ENCODE measurements at places on chromosomes 4 and X.

DNA sequence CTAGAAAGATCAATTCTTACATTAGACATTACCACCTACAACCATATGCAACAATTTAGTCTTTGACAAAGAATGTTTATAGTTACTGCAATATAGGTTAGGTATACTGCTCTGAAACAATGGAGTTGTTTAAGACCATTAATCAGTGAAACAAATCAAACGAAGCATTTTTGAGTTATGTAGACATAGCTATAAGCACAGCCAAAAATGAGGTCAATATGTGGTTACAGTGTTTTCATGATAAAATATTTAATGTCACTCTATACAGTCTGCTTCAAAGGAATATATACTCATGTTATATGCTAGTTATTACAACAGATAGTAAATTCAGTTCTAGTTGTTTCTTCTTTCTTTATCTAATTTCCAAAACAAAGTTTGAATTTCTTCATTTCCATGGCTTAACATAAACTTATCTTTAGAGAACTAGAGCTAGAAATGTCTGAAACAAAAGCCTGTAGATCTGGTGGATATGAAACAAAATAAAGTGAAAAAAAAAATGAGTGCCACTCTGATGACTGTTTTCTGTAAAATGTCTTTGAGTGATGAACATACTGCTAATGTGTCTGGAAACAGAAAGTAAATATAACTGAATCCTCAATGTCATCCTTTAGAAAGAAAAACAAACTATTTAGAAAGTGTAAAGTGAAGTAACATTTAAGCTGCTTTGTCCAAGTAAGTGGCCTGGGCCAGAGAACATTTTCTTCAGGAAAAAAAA lies 809.0 kb downstream of the FAT4 start:
- no peak for DNase-seq

GRCh38 chr4:5734853-5735252 lies 23.9 kb downstream of the EVC start:
- no peak for DNase-seq

GRCh38 chr4:70739496-70740337 lies 18.0 kb downstream of the RUFY3 start:
- DNase-seq: no peak

DNA sequence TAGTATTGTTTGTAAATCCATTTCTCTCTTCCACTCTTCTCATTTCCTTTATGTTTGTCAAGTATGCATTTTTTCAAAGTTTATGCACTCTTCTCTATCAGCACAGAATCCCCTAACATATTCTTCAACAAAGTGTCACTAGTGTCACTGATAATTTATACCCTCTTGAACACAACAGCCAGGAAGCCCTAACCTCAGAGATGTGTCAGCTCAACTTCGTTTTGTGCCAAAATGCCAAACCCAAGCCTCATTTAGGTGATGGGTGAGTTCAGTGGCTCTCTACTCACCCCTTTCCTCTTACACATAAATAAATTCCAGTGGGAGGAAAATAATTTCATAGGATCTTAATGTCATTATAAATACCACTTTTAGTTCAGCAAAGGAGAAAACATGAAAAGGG lies 22.4 kb upstream of the P2RY10 start:
- DNase-seq: no peak

DNA sequence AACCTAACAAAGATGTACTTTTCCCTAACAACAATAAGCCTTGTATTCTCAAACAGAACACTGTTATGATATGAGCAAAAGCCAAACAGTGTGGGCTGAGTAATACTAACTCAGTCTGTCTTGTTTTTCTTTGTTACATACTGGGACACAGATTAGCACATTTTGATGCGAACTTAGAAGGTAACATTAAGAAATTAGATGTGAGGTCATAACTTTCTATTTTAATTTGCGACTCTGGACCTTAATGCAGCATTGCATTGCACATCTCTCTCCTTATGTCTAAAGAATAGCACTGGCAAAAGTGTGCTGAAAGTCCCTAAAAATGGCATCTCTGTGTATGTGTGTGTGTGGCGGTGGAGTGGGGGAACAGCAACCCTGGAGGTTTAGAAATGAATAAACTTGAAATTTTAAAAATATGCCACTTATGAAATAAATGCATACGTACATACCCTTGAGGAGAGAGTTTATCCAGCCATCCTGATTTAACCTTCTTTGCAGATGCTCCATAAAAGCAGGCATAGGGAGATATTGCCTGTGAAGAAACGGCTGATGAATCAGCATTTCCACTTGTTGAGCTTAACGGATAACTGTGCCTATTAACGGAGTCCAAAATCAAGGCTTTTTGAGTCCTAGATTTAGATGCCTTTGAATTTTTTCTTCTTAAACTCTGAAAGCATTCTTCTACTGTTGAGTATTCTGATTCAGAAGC lies 34.2 kb downstream of the ARAP2 start:
- DNase-seq: no peak

GRCh38 chrX:15468036-15468435 lies 25.1 kb downstream of the PIR start:
- DNase-seq: no peak

DNA sequence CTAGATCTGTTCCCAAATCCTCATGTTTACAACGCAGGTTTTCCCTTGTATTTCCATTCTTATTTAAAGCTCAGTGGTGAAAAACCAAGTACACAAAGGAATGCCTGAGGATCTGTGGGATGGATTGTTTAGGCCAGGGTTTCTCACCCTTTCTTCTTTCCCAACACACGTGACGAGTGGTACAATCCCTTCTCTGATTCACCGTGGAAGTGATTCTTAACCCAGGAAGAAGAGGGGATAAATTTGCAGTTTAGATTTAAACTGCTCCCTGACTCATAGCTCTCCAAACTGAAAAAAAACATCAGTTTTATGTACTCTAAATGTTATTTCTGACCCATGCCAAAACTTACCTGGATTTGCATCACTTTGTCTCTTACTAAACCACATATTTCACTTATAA lies 17.0 kb downstream of the PAQR3 start:
- DNase-seq: no peak

- DNase-seq: no peak
These were observed 357.5 kb upstream of the SMIM31 start for GRCh38 chr4:164396439-164396838.

GRCh38 chr4:89751416-89751815 lies 85.5 kb downstream of the SNCA start:
- no peak for DNase-seq

DNA sequence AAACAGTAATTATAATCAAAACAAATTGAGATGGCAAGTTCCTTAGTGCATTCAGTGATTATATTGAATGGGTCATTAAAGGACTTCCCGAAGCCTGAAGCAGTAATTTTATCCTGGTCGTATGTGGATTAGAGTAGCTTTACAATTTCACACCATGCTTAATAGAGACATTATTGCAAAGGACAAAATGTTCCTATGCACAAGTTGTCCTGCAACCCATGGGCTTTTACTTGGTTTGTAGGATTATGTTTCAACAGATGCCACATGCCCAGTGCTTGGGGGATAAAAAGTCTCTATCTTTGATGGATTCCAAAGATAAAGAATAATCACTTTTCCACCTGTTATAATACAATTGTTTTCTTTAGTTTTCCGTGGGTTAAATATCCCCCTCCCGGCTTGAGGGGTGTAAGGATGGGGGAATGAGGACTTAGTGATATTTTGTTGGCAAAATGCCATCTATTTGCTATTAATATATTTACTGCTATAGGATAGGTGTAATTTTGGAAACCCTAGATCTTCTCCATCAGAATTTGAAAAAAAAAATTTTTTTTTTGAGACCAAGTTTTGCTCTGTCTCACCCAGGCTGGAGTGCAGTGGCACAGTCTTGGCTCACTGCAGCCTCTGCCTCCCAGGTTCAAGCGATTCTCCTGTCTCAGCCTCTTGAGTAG lies 156.5 kb upstream of the ETNPPL start:
- DNase-seq: no peak

GRCh38 chr4:114041117-114041475 lies 61.6 kb upstream of the ARSJ start:
- no peak for DNase-seq

- DNase-seq: no peak
These were observed 329.7 kb downstream of the CCSER1 start for GRCh38 chr4:90456891-90457290.

DNA sequence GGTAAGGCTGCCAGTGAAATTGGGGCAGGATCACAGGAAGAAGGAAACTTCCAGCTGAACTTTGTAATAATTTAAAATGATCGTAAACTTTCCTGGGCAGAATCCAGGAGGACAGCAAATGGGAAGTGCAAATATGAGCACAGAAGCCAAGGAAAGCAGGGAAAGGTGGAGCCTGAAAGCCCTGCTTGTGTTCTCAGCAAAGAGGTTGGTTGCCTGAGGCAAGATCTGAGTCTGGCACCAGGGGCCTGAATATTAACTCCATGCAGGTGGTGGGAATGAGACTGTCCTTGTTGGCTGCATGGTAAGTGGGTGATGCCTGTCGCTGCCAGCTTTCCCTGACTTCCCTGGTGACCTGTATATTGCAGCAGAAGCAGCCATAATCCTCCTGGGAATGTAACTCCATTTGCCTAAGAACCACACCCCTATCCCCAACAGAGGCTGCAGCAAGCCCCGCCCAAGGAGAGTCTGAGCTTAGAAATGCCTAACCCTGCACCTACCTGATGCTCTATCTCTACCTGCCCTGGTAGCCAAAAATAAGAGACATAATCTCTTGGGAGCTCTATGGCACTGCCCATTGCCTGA lies 132.0 kb upstream of the HDX start:
- no peak for DNase-seq

GRCh38 chrX:13581554-13581953 lies 12.2 kb downstream of the EGFL6 start:
- no peak for DNase-seq

GRCh38 chr4:25310803-25311166 lies 1.8 kb upstream of the ZCCHC4 start:
- no peak for DNase-seq

DNA sequence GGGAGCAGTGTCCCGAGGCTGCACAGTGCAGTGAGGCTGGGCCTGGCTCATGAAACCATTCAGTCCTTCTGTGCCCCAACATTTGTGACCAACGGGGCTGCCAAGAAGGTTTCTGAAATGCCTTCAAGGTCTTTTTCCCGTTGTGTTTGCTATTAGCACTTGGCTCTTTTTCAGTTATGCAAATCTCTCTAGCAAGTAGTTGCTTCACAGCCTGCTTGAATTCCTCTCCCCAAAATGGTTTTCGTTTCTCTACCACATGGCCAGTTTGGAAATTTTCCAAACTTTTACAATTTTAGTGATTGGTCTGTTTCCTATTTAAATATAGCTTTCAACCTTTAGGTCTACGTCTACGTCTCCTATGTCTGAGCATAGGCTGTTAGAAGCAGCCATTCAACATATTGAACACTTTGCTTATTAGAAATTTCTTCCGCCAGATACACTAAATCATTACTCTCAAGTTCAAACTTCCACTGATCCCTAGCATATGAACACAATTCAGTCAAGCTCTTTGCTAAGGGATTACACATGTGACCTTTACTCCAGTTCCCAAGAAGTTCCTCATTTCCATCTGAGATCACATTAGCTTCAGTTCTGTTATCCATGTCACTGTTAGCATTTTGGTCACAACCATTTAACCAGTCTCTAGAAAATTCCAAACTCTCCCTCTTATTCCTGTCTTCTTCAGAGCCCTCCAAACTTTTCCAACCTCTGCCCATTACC lies 901.8 kb downstream of the GLUD2 start:
- DNase-seq: no peak

DNA sequence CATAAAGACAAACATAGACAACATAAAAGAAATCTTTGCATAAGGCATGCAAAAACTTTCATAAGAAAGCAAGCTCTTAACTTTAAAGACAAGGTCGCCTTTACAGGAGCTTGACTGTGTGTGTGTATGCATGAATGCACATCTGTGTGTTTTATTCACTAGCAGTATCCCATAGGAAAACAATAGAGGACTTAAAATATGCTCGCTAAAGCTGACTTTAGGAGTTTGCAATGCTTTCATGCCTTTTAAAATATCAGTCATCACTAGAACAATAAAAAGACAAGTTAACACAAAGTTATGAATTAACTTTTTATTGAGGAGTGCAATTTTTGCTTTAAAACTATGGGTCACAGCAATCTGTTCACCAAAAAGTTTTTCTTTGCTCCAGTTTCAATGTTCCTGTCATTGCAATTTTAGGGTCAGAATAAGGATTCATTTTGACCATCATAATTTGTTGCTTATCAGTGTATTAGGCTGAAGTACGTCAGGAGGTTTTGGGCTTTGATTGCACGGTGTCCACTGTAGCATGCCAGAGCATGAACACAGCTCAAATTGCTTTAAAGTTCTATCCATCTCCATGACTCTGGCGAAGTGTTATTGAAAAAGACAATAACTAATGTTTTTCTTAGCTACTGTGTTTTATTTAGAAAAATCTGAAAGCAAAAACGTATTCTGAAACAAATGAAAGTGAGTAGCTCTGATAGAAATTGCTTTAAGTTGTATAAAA lies 36.9 kb downstream of the ANXA10 start:
- DNase-seq: no peak

DNA sequence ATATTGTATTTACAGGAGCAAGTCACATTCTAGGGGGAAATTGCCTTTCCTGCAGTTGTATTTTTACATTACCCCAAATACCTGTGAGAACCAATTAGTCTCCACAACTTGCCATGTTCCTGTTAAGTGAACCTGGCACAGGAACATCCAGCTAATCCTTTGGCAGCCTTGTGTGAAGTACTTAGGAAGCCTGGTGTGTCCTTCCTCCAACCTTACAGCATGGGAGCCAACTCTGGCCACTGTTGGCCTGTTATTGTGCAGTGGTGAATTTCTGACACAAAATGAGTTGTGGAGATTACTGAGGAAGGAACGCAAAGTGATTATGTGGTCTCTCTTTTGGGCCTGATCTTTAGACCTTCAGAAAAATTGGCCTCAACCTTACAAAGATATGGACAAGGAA lies 238.0 kb upstream of the PITX2 start:
- no peak for DNase-seq

DNA sequence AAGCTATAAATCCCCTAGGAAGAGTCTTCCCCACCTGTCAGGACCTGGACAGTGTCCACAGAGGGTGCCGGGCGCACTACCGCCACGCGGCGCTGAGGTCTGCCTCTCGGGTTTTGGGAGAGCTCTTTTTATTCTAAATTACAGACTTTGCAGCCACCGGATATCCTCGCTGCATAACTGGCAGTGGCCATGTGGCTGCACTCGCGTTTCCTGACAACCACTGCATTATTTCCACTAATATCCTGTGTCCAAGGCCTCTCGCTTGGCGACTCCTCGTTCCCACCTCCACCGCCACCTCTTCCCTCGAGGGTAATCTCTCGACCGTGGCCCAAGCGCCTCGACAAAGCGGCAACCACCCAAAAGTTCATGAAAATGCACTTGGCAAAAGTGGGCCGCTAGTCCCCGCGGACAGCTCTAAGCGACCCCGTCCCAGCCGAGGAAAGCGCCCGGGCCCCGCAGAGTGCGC lies 512 bp upstream of the TMEM131L start:
- DNase-seq: peak; percentile 26

- DNase-seq: no peak
These were observed 33.6 kb upstream of the BMPR1B start for GRCh38 chr4:94724016-94724790.

All from GM12891 (cell line).